ENCODE measurements at places on chromosomes 2 and 18. TPM values are rescaled to one million over a fixed set of nuclear protein-coding genes. Genes with fewer than 3 reads are reported as not detected.

DNA sequence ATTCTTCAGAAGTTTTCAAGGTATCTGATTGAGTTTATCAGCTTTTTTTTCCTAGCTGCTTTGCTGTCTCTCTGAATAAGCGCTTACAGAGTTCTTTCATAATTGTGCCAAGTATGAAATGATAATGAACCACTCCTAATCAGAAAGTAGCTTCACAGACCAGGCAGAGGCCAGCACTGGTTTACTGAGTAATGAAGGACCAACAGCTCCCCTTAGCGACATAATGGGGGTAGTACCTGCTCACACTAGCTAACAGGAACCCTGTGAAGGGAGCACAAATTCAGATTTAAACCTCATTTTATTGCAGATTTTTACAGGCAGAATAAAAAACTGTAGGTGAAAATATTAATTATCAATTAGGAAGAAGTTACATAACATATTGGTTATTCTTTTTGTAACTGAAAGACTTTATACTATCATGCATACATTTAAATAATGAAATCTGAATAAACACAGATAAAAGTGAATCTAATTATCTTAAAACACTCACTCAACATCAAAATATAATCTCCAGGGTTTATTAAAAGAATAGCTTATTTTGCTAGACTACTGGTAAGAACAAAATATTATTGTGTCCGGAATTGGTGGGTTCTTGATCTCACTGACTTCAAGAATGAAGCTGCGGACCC is 53.7 kb upstream of the LRRC30 start:
- DNase-seq, result peak; percentile 68

Gene DES
- 1.4 TPM for total RNA-seq

Gene KIAA1328
- total RNA-seq, result 22.1 TPM

DNA sequence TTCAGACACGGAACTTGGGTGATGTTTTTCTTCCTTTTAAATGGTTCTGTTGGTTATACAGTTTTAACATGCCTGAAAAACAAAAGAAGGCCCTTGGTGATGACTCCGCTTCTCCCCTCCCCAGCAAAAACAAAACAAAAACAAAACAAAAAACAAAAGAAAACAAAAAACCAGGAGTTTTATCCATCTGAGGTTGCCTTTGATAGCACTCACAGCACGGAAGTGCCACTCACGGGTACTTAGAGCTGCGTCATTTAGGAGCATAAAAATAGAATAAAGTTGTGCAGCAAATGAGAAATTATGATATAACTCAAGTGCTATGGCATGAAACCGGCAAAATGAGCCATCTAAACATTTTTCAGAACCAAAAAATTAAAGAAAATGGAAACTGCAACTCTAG is 57.7 kb downstream of the ZEB2 start:
- DNase-seq, result no peak

- no peak for DNase-seq
Observed at GRCh38 chr2:28544922-28545589, 49.2 kb downstream of the PLB1 start.

Measured in sciatic nerve (tissue), 2 donors.